ENCODE measurements at places on chromosomes 7 and 10. TPM values are rescaled to one million over a fixed set of nuclear protein-coding genes. Genes with fewer than 3 reads are reported as not detected.
A peak's percentile ranks its signal among the peaks of the same experiment; 100 is the strongest.

GRCh38 chr7:25638068-25638467 is 409.8 kb upstream of the NPVF start:
- no peaks in the 10 kb centered on the region for H3K4me1 ChIP-seq
- no peaks in the 10 kb centered on the region for H3K27me3 ChIP-seq
- no peak overlapping the region for H3K4me3 ChIP-seq
- no peak overlapping the region for H3K27ac ChIP-seq

GRCh38 chr10:97518301-97519043 is 19.7 kb downstream of the UBTD1 start:
- no peak overlapping the region for H3K27ac ChIP-seq
- H3K27me3 ChIP-seq = no peaks in the 10 kb centered on the region
- H3K4me3 ChIP-seq = no peak overlapping the region
- H3K36me3 ChIP-seq = no peaks in the 10 kb centered on the region
- peaks cover 59% of the 10 kb centered on the region for H3K4me1 ChIP-seq

GRCh38 chr10:34145715-34146114 is 669.4 kb downstream of the PARD3 start:
- no peak for DNase-seq
- H3K27ac ChIP-seq = no peak overlapping the region
- H3K4me1 ChIP-seq = no peaks in the 10 kb centered on the region
- H3K4me3 ChIP-seq = no peak overlapping the region
- H3K27me3 ChIP-seq = no peaks in the 10 kb centered on the region

- no peak for DNase-seq
- H3K27ac ChIP-seq = no peak overlapping the region
- H3K36me3 ChIP-seq = no peaks in the 10 kb centered on the region
- H3K27me3 ChIP-seq = no peaks in the 10 kb centered on the region
- H3K4me1 ChIP-seq = peaks cover 8% of the 10 kb centered on the region
Observed at GRCh38 chr7:135756191-135756590, 7.6 kb upstream of the FAM180A start.

GRCh38 chr10:43647576-43647975 is 1.1 kb downstream of the ZNF32 start:
- no peak overlapping the region for H3K4me3 ChIP-seq
- no peak overlapping the region for H3K27ac ChIP-seq
- peaks cover 35% of the 10 kb centered on the region for H3K36me3 ChIP-seq
- H3K4me1 ChIP-seq = peaks cover 9% of the 10 kb centered on the region

- no peak overlapping the region for H3K27ac ChIP-seq
- H3K4me3 ChIP-seq = no peak overlapping the region
- H3K4me1 ChIP-seq = no peaks in the 10 kb centered on the region
Observed at GRCh38 chr7:155425887-155426286, 32.0 kb upstream of the EN2 start.

DNA sequence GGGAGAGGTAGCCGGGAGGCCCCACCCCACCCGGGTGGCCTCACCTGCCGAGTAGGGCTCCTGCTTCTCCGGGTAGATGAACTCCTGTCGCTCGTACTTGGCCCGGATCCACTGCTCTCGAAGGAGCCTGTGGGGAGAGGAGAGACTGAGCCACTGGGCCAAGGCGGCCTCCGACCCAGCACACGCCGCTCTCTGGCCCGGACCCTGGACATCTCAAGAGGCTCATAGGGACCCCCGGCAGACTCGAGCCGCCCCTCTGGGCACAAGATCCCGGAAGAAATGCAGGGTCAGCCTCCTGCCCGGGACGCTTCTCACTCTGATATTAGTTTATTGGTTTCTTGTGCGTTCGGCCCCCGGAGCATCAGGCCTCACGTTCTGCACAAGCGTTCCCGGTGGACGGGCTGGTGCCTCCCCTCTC is 34.5 kb downstream of the ADAP1 start:
- no peaks in the 10 kb centered on the region for H3K27me3 ChIP-seq
- no peaks in the 10 kb centered on the region for H3K36me3 ChIP-seq
- peak; percentile 80 for DNase-seq
- peaks cover 16% of the 10 kb centered on the region for H3K4me1 ChIP-seq
- H3K4me3 ChIP-seq = no peak overlapping the region

GRCh38 chr7:105759670-105760550 is 116.5 kb downstream of the ATXN7L1 start:
- no peak overlapping the region for H3K27ac ChIP-seq
- no peak overlapping the region for H3K4me3 ChIP-seq
- H3K4me1 ChIP-seq = no peaks in the 10 kb centered on the region
- peak; percentile 43 for DNase-seq
- H3K36me3 ChIP-seq = no peaks in the 10 kb centered on the region
- H3K27me3 ChIP-seq = no peaks in the 10 kb centered on the region

DNA sequence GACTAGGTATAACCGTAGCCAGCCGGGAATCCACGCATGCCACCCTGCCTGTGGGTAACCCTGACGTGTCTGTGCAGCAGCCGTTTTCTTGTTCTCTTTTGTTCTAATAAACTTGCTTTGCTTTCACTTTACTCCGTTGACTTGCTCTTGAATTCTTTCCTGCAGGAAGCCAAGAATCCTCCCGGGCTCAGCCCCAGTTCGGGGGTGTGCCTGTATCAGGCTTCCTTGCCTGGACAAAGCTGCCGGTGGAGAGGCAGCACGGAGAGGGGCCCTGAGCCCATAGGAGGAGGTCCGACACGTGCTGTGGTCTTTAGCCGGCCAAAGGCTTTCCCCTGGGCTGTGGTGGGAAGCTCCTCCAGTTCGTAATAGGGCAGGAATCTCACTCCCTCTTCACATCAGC is 256.5 kb upstream of the PPP2R2D start:
- no peaks in the 10 kb centered on the region for H3K36me3 ChIP-seq
- H3K4me1 ChIP-seq = no peaks in the 10 kb centered on the region
- no peak for DNase-seq
- no peak overlapping the region for H3K4me3 ChIP-seq

GRCh38 chr10:2990764-2991163 is 76.6 kb upstream of the PFKP start:
- no peak overlapping the region for H3K27ac ChIP-seq
- H3K27me3 ChIP-seq = no peaks in the 10 kb centered on the region
- peaks cover 4% of the 10 kb centered on the region for H3K4me1 ChIP-seq
- H3K36me3 ChIP-seq = no peaks in the 10 kb centered on the region
- H3K4me3 ChIP-seq = no peak overlapping the region

- H3K36me3 ChIP-seq = no peaks in the 10 kb centered on the region
- no peak for DNase-seq
- H3K27me3 ChIP-seq = no peaks in the 10 kb centered on the region
- H3K27ac ChIP-seq = no peak overlapping the region
- H3K4me3 ChIP-seq = no peak overlapping the region
Observed at GRCh38 chr7:77729574-77730348, 33.5 kb downstream of the RSBN1L start.

- no peaks in the 10 kb centered on the region for H3K27me3 ChIP-seq
- no peaks in the 10 kb centered on the region for H3K36me3 ChIP-seq
- H3K4me1 ChIP-seq = peaks cover 26% of the 10 kb centered on the region
- DNase-seq = no peak
- no peak overlapping the region for H3K4me3 ChIP-seq
Observed at GRCh38 chr10:13989616-13990015, 341.1 kb downstream of the FRMD4A start.

DNA sequence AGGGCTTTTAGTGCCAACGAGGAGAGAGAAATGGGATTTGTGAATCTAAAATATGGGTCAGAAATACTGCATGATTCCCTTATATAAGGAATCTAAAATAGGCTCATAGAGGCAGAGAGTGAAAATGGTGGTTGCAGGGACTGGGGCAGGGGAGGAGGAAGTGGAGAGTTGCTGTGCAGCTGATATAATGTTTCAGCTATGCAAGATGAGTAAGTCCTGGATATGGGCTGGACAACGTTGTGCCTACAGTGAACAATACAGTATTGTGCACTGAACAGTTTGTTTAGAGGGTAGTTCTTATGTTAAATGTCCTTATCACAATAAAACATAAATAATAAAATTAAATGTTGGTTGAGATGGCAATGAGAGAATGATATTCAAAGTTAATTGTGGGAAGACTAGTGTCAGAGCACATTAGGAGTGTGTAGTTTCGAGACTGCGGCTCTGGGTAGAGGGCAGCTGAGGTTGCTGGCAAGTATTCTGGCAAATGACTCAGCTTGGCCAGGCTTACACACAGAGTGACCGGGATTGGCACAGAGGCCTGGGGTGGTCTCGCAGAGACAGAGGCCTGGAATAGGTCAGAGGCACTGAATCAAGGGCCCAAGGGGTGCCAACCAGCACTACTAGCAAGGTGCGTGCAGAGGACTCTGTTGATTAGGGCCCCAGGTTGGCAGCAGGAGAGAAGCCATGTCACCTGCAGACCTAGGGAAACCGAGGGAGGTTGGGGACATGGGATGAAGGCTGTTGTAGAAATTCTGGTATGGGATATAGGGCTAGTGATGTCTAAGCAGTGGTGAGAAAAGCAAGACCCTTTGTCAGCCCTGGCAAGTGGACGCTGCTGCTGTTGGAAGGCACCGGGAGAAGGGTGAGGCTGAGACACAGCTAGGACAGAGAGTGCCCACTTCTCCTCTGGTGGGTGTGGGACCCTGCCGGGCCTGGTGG is 2.8 kb upstream of the DEPP1 start:
- peaks cover 61% of the 10 kb centered on the region for H3K36me3 ChIP-seq
- no peak overlapping the region for H3K4me3 ChIP-seq
- peak; percentile 7 for DNase-seq
- H3K27ac ChIP-seq = peak overlapping the region; percentile 67
- H3K27me3 ChIP-seq = no peaks in the 10 kb centered on the region

DNA sequence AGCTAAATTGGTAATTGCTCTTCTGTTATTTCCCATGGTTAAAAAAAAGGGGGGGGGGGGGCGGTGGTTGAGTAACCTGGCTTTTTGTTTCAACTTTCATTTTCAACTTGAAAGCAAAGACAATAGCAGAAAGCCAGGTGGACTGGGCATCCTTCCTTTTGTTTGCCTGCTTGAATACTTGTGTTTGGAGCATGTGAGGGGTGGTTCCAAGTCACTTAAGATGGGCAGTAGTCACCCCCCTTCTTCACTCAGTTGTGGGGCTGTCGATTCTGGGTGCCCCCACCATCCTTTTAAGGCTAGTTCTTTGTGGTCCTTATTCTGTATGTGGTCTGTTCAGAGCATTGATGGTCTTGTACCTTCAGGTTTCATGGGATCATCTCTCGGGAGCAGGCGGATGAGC is 165.6 kb upstream of the PRR15 start:
- H3K4me1 ChIP-seq = no peaks in the 10 kb centered on the region
- no peak overlapping the region for H3K4me3 ChIP-seq
- no peak for DNase-seq

- H3K27me3 ChIP-seq = no peaks in the 10 kb centered on the region
- DNase-seq = peak; percentile 93
- peaks cover 31% of the 10 kb centered on the region for H3K4me1 ChIP-seq
- H3K27ac ChIP-seq = no peak overlapping the region
- H3K4me3 ChIP-seq = no peak overlapping the region
- H3K36me3 ChIP-seq = no peaks in the 10 kb centered on the region
Observed at GRCh38 chr10:71840177-71840957, 10.7 kb downstream of the PSAP start.

- H3K4me1 ChIP-seq = peaks cover 28% of the 10 kb centered on the region
- no peaks in the 10 kb centered on the region for H3K36me3 ChIP-seq
- H3K27me3 ChIP-seq = no peaks in the 10 kb centered on the region
- no peak overlapping the region for H3K27ac ChIP-seq
- no peak overlapping the region for H3K4me3 ChIP-seq
Observed at GRCh38 chr10:121243609-121244241, 354.5 kb downstream of the FGFR2 start.

DNA sequence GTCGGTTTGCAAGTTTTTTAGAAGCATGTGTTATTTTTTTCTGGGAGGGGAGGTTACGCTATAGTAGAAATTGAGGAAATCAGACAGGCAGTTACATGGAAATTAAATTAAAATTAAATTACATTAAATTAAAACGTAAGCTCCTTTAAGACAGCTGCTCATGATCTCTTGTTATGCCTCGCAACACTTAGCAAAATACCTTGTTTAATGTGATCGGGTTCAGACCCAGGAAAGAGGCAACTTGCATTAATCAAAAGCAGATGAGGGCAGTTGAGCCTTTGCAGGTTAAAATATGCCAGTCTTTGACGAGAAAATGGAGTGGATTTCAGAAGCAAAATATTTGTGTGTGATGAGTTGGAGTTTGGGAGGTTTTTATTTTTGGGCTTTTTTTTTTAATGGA is 651.8 kb downstream of the INHBA start:
- DNase-seq = no peak
- H3K36me3 ChIP-seq = no peaks in the 10 kb centered on the region
- H3K27ac ChIP-seq = no peak overlapping the region
- no peaks in the 10 kb centered on the region for H3K4me1 ChIP-seq

DNA sequence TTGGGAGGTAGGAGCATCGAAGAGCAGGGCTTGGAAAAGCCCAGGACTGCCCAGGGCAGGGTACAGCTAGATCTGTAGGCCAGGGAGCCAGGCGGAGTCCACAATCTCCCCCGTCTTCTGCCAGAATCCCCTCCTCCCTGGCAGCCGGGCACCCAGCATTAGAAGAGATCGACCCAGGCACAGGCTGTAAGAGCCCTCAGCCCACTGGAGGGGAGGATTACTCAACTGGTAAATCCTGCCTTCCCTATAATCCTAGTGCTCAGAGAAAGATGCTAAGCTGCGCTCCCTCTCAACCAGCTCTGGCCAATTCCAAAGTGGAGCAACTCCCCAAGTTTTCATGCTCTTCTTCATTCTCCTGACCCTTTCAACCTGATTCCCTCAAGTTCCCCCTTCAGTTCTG is 3.2 kb downstream of the SPOCK2 start:
- peaks cover 21% of the 10 kb centered on the region for H3K27me3 ChIP-seq
- H3K36me3 ChIP-seq = no peaks in the 10 kb centered on the region
- no peak overlapping the region for H3K4me3 ChIP-seq
- H3K27ac ChIP-seq = no peak overlapping the region

DNA sequence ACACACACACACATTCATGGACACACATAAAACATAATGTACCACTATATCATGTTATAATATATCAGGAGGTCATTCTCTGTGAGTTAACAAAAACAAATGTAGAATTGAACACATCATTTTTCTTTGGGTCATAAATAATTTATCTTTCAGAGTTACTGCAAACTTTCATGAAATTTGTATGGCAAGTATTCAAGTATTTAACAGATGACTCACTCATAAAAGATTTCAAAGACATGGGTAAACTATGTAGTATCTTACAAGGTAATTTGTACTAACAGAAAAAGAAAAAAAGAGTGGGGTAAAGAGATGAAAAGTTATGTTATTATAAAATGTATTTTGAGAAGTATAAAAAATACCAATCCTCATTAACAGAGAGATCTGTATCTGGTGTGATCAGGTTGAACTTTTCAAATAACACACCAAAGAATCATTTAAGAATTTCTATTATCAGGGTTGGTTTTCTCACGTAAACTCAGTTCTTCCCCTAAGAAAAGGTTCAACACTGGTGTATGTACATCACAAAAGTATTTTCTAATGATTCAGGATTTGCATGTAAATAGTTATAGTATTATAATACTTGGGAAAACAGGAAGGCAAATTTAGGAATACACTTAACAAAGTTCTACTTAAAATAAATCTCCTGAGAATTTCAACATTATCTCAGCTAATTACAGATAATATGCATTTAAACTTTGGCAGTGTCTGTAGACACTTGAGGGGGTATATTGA is 933.1 kb upstream of the LRRN3 start:
- H3K4me1 ChIP-seq = no peaks in the 10 kb centered on the region
- H3K4me3 ChIP-seq = no peak overlapping the region
- DNase-seq = no peak
- H3K27ac ChIP-seq = no peak overlapping the region

Gene PLXNA4
- 3.4 TPM for total RNA-seq

Gene OR2A5
- total RNA-seq = not detected

Gene JAZF1
- 12.7 TPM for total RNA-seq

Gene GHRHR
- not detected for total RNA-seq

Gene IFT22
- total RNA-seq = 55.9 TPM

Gene ZP3
- total RNA-seq = 1.0 TPM

Gene CPN1
- not detected for total RNA-seq

Gene SSBP1
- 112 TPM for total RNA-seq

Gene GPR15LG
- total RNA-seq = not detected

Gene CDCA7L
- total RNA-seq = 23.7 TPM

Gene NT5C2
- 194 TPM for total RNA-seq

Gene NME8
- not detected for total RNA-seq

Gene ITPRID1
- not detected for total RNA-seq

All from thyroid gland (tissue), 4 donors.